WTC11 (cell line): ENCODE measurements at places on chromosomes 2 and 18.

DNA sequence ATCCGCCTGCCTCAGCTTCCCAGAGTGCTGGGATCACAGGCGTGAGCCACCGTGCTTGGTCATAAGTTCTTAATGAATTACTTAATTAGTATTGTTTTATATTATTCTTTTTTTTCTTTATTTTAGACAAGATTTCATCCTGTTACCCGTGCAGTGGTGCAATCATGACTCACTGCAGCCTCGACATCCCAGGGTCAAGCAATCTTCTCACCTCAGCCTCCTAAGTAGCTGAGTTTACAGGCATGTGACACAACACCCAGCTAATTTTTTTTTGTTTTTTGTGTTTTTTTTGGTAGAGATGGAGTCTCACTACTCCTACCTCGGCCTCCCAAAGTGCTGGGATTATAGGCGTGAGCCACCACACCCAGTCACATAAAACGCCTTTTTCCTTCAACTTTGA is 17.3 kb downstream of the C2orf42 start:
- peaks cover 25% of the 10 kb centered on the region for H3K36me3 ChIP-seq
- H3K27me3 ChIP-seq = no peaks in the 10 kb centered on the region
- no peak overlapping the region for H3K4me3 ChIP-seq
- no peak overlapping the region for H3K27ac ChIP-seq

- H3K27ac ChIP-seq = no peak overlapping the region
- H3K36me3 ChIP-seq = no peaks in the 10 kb centered on the region
- peaks cover 40% of the 10 kb centered on the region for H3K27me3 ChIP-seq
- no peak overlapping the region for H3K4me3 ChIP-seq
- DNase-seq = no peak
- peaks cover 55% of the 10 kb centered on the region for H3K4me1 ChIP-seq
Measured at GRCh38 chr2:120701499-120701898, 34.2 kb upstream of the GLI2 start.

DNA sequence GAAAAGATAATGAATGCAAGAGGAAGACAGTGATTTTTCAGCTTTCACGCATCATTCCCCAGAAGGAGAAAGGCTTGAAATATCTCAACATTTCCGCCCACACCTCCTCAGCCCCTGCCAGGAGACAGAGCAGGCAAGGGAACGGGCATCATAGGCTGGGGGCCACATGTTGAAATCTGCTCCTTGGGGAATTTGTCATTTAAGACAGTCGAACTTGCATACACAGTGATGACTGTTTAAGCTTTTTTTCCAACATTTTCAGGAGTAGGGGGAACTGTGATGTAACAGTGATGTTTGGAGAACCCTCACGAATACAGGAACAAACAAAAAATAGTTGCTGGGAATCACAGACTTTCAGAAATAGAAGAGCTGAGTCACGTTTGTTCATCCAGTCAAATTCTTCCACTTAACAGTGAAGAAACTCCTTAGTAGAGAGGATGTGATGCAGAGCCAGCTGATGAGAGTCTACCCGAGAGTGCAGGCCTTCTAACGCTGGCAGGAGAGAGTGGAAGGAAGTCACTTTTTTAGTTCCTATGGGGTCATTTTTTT is 266.8 kb downstream of the ALPK2 start:
- no peak for DNase-seq
- H3K4me3 ChIP-seq = no peak overlapping the region
- peak overlapping the region; percentile 24; the same call in 1 of the 2 replicates for H3K27ac ChIP-seq
- peaks cover 29% of the 10 kb centered on the region for H3K4me1 ChIP-seq
- H3K27me3 ChIP-seq = no peaks in the 10 kb centered on the region
- peaks cover 37% of the 10 kb centered on the region for H3K36me3 ChIP-seq

DNA sequence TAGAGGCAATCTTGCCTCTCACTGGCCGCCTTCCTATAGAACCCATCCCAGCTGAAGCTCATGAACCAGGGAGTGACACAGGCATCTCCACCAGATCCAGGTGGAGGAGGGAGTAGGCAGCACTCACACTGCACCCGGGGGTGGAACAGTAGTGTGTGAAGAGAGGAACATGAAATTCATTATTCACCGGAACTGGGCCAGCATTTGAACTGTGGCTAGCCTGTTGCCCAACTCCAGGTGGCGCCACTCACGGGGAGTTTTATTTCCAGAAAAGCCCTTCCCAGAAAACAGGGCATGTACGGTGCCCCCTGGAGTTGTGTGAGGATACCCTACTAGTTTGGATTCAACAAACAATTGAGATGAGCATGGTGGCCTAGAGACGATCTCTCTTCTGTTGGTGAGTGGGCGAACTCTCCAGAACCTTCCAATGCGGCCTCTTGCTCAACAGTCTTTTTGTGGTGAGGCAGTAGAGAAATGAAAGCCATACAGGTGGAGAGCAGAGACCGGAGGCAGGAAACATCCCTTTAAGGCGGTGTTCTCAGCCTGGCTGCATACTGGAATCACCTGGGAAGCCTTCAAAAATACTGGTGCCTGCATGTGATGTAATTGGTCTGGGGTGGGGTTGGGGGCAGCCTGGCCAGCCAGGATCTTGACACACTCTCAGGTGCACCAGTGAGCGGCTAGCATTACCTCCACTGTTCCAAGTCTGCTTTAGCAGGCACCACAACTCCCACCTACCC is 73.5 kb upstream of the NEDD4L start:
- H3K36me3 ChIP-seq = no peaks in the 10 kb centered on the region
- DNase-seq = peak; percentile 76
- no peak overlapping the region for H3K27ac ChIP-seq
- no peak overlapping the region for H3K4me3 ChIP-seq
- H3K4me1 ChIP-seq = peaks cover 15% of the 10 kb centered on the region
- H3K27me3 ChIP-seq = no peaks in the 10 kb centered on the region; the same call in 1 of the 2 replicates

DNA sequence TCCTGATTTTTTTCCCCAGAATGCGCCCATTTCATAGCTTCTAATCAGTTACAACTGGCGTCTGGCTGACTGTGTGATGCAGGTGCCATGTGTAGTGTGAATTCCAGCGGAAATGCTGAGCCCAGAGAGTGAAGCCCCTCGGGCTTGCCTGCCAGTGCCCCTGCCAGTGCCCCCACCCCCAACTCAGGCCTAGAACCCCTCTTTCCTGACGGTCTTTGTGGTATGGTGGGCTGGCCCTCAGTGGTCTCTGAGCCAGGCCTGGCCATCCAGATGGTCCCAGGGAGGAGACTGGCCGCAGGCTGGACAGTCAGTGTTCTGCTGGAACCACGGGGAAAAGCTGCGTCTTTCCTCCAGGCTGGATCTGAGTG is 3.1 kb downstream of the RAMP1 start:
- no peak overlapping the region for H3K4me3 ChIP-seq
- H3K36me3 ChIP-seq = no peaks in the 10 kb centered on the region
- H3K4me1 ChIP-seq = peaks cover 28% of the 10 kb centered on the region

GRCh38 chr18:58205443-58206160 is 161.6 kb downstream of the NEDD4L start:
- no peak for DNase-seq
- H3K4me1 ChIP-seq = peaks cover 61% of the 10 kb centered on the region
- no peak overlapping the region for H3K4me3 ChIP-seq
- H3K36me3 ChIP-seq = no peaks in the 10 kb centered on the region
- no peak overlapping the region for H3K27ac ChIP-seq

DNA sequence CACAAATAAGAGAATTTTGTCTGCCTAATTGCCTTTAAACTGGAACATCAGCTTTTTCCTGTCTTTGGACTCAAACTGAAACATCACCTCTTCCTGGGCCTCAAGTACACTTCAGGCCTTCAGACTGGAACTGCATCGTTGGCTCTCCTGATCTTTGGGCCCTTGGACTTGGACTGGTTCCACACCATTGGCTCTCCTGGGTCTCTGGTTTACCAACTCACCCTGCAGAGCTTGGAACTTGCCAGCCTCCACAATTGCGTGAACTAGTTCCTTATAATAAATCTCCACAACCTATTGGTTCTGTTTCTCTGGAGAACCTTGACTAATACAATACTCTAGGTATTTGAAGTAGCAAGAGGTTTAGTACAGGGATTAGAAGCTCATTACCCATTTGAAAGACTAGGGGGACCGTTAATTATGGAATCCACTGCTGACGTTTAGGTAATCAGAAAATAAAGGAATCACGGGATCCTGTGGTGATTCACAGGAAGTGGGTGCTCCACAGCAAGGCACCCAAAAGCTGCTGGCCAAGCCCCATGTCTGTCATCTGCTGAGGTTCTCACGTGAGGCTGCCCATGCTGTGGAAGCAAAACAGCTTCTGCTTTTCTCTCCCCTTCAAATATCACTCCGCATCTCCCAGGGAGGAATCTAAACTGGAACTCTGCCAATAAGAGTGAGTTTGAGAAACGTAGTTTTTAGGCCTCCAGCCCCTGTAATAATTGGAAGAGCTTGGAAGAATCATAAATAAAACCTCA is 20.0 kb upstream of the SGPP2 start:
- no peaks in the 10 kb centered on the region for H3K36me3 ChIP-seq
- H3K27me3 ChIP-seq = no peaks in the 10 kb centered on the region; the same call in 1 of the 2 replicates
- no peaks in the 10 kb centered on the region for H3K4me1 ChIP-seq
- H3K27ac ChIP-seq = no peak overlapping the region
- no peak overlapping the region for H3K4me3 ChIP-seq

DNA sequence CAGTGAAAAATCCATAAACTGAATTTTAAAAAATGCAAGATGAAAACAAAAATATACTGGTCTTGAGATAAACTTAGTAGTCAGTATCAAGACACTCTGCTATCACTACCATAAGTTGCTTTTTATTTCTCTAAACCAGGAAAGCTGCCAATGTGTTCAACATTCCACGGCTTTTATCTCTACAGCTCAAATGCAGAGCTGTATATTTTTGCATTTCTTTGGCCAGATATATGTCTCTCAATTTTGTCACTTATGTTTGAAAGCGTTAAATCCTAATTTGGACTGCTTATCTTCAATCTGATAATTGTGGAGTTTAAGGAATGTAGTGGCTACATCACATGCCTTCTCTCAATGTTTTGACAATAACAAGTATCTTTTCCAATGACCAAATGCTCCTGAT is 609.5 kb downstream of the EPHA4 start:
- no peak for DNase-seq
- no peaks in the 10 kb centered on the region for H3K36me3 ChIP-seq
- no peak overlapping the region for H3K27ac ChIP-seq
- no peaks in the 10 kb centered on the region for H3K27me3 ChIP-seq
- no peak overlapping the region for H3K4me3 ChIP-seq

DNA sequence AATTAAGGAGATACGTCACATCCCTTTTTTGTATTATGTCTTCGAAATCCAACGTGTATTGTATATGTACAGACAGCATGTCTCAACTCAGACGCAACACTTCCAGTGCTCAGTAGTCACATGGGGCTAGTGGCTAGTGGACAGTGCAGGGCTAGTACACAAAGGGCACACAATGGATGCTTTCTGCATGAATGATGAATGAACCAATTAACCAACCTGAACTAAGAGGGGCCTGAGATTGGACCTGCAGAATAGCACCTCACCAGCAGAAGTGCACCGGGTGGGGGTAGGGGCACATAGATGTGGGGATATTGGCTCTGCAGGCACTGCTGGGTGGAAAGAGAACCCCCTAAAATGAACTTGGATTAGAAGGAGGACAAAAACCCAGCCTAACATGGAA is 20.7 kb downstream of the ST8SIA5 start:
- H3K27me3 ChIP-seq = peaks cover 3% of the 10 kb centered on the region
- no peak for DNase-seq
- no peak overlapping the region for H3K4me3 ChIP-seq
- peaks cover 2% of the 10 kb centered on the region; the same call in 1 of the 2 replicates for H3K36me3 ChIP-seq
- no peak overlapping the region for H3K27ac ChIP-seq

DNA sequence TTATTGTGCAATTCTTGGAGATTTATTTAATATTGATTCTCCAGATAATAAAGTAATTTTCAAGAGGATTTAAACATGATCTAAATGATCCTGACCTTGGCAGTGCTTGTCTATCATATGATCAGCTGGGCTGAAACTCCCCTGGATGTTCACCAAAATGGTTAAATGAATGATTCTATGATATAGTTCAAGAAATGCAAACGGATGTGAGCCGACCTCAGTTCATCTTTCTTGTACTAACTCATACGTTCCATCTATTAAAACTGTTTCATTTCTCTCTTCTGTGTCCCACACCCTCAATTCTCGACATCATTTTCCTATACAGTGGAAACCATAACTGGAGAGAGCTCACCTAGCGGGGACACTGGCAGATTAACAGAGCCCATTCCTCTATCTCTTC is 281.7 kb upstream of the CCDC68 start:
- DNase-seq = no peak
- H3K4me3 ChIP-seq = no peak overlapping the region
- no peaks in the 10 kb centered on the region for H3K36me3 ChIP-seq
- H3K27me3 ChIP-seq = no peaks in the 10 kb centered on the region

GRCh38 chr18:50726960-50727589 is 92.7 kb downstream of the MRO start:
- peaks cover 17% of the 10 kb centered on the region for H3K4me1 ChIP-seq
- no peak overlapping the region for H3K27ac ChIP-seq
- no peak overlapping the region for H3K4me3 ChIP-seq
- H3K27me3 ChIP-seq = no peaks in the 10 kb centered on the region

DNA sequence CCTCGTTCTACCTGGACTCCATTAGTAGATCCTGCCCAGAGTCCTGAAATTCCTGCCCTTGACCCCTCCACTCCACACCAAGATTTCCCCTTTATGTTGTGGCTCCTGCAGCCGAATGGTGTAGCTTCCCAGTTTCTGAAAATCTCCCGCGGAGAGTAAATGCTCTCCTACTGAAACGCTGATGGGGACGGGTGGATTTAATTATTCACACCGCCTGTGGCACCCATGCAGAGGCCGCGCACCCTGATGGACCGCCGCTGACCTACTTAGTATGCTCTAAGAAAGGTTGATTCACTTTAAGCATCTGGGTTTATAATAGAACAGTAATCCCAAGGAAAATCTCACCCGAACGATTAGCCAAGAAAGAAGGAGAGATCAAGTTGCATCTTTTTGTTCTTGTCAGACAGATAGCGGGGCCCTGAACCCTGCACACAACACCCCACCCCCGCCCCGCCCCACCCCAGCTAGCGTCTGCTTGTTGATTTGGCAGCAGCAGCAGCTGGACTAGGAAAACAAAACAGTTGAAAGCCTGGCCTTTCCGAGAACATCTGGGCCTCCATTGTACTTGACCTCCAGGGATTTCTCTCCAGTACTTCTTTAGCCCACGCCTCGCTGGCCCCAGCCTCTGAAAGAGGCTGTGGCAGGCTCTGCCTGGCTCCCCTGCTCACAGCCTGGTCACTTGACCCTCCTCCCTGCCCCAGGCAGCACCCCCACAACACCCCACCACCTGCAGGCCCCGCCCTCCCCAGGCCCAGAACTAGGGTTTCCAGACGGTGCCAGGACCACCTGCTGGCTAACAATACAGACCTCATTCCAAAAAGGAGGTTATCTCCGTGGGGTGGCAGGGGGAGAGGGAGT is 53.6 kb downstream of the DPYSL5 start:
- H3K36me3 ChIP-seq = no peaks in the 10 kb centered on the region
- peak overlapping the region; percentile 49 for H3K4me3 ChIP-seq
- DNase-seq = peak; percentile 69
- H3K4me1 ChIP-seq = peaks cover 25% of the 10 kb centered on the region
- no peak overlapping the region; the same call in 1 of the 2 replicates for H3K27ac ChIP-seq
- peaks cover 9% of the 10 kb centered on the region for H3K27me3 ChIP-seq

- H3K4me3 ChIP-seq = no peak overlapping the region
- no peaks in the 10 kb centered on the region for H3K27me3 ChIP-seq
- no peaks in the 10 kb centered on the region for H3K36me3 ChIP-seq
- no peak overlapping the region for H3K27ac ChIP-seq
- no peak for DNase-seq
Measured at GRCh38 chr18:40708726-40709125, 1246.3 kb upstream of the PIK3C3 start.
